ENCODE measurements at places on chromosomes 1 and 21. TPM values are rescaled to one million over a fixed set of nuclear protein-coding genes. Genes with fewer than 3 reads are reported as not detected.

The TTF2 gene
- total RNA-seq: 20.8 TPM

The KLF17 gene
- total RNA-seq: not detected

The GUCA2A gene
- not detected for total RNA-seq

The COL24A1 gene
- under 0.01 TPM for total RNA-seq

The GJA5 gene
- 0.10 TPM for total RNA-seq

The EFNA3 gene
- 1.5 TPM for total RNA-seq

The ANGPTL3 gene
- total RNA-seq: not detected

The KCNJ9 gene
- total RNA-seq: not detected

The NHLH1 gene
- 0.05 TPM for total RNA-seq

The TDRD5 gene
- total RNA-seq: not detected

The RIPK4 gene
- total RNA-seq: 1.9 TPM

The INKA2 gene
- total RNA-seq: 10.4 TPM

The LIN28A gene
- 0.05 TPM for total RNA-seq
